ENCODE measurements at places on chromosomes 5 and 9. TPM values are rescaled to one million over a fixed set of nuclear protein-coding genes. Genes with fewer than 3 reads are reported as not detected.

Gene ACTBL2
- 0.03 TPM for polyA plus RNA-seq

DNA sequence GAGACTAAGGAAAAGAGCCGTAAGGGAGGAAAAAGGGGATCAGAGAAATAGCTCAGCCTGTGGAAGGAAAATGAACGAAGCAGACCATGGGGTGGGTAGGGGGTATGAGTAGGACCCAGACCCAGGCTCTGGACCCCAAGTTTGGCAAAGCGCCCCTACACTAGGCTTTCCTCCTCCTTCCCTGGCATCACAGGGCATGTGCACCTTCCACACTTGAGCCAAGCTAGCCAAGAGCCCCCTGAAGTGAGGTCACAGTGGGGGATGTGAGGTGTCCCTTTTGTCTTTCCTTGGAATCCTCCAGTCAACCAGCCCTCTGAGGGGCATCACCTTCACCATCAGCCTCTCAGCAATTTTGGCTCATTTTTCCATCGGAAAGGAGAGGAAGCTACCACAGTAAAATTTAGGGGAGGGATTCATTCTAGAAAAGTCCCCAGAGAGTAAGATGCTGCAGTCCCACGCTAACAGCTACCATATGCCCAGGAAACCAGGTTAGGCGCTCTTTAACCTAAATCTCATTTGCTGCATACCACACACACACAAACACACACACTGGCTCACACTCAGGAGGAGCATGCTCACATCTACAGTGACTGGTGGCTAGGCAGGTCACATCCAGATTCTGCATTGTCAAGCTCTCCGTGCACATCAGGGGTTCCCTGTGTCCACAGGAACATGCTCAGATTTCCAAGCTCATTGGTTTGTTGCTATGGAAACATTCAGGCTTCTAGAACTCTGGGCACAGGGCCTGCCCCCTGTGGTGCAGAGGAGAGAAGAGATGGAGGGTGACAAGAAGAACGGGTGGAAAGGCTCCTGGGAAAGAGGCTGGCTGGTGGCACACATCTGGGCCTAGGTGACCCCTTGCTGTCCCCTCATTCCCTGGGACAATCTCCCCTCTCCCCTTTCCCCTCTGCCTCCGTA is 9.9 kb downstream of the REEP2 start:
- DNase-seq, result peak; percentile 37

Gene SPOCK1
- polyA plus RNA-seq, result 44.9 TPM

- no peak for DNase-seq
Observed at GRCh38 chr9:137447722-137448601, 6.8 kb upstream of the ENTPD8 start.
